ENCODE measurements at places on chromosomes 6 and 20.

DNA sequence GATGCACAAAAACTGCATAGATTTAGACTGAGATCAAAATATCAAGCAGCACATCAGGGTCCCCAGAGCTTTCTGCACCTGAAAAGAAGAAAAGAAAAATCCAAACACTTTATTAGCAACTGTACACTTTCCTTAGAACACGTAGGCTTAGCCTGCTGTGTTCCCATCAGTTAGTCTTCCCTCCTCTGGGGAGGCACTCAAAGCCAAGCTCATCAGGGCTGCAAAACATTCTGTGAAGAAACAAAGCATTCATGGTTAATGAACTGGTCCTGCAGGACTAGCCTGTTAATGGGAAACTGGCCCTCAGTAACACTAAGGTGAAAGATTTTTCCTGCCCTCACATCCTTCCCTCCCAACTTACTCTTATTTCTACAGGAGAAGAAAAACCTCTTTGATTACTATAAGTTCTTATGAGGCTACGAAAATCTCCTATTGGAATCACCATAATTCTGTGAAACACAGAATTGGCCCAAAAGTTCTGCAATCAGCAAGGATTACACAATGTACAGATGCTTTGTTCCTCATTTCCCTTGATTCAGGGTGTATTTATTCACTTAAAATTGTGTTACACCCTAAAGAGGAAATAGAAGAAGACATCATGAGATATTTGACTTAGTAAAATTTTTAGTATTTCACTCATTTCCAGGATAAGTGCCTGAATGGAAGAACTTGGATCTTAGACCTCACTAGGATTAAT, 901.0 kb upstream of the MAP3K7 start:
- no peak for DNase-seq

DNA sequence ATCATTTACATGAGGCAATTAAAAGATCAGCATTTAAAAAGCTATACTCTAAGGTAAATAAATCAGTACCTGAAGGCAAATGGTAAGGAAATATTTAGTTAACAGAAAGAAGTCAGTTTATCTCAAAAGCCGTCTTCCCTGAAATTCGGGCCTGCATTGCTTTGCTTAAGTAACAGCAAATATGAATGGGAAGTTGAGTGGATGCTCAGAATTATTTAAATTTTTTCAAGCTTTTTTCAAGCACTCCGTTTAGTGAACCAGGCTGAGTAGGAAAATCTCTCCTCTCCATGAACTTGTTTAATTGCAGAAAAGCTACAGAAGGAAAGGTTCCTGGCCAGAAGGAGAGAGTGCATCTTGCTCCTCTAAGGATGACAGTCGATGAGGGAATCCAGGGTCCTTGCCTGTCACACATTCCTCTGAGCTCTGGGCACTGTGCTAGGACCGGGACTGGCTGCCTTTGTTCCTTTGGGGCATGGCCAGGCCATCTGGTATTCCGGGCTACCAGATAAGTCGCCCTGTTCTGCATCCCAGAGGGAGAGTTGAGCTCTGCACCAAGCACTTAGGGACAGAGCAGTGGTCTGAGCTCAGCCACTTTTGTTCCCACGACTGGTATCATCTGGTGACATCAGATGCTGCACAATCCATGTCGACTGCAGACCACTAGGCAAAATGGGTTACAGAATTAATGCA, 77.6 kb downstream of the RIN2 start:
- no peak for DNase-seq

GRCh38 chr20:47189060-47189459, 167.4 kb downstream of the ZMYND8 start:
- no peak for DNase-seq

- DNase-seq = no peak
Measured at GRCh38 chr20:50813801-50814200, 18.9 kb downstream of the BCAS4 start.

- DNase-seq = no peak
Measured at GRCh38 chr6:53216301-53216700, 67.7 kb upstream of the GCM1 start.

Data from right hindlimb (tissue), 1 donor.